HTR-8/SVneo (cell line): ENCODE measurements at places on chromosomes 5 and 9.

GRCh38 chr9:37575511-37575914, 667 bp downstream of the FBXO10 start:
- no peak for DNase-seq

DNA sequence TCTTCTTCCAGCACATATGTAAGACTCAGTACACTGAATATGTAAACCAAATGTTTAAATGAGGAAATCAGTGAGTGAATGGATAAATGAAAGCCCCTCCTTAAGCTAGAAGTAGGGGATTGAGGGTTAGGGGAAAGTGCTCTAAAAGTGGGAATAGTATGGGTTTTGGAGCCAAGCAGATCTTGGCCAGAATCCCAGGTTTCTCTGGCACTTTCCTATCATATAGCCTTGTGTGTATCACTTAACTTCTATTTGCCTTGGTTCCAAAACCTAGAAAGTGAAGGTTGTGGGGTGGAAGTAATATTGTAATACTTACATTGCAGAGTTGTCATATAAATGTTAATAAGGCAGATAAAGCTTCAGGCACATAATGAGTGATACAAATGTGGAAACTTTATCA, 45.0 kb upstream of the SV2C start:
- no peak for DNase-seq

DNA sequence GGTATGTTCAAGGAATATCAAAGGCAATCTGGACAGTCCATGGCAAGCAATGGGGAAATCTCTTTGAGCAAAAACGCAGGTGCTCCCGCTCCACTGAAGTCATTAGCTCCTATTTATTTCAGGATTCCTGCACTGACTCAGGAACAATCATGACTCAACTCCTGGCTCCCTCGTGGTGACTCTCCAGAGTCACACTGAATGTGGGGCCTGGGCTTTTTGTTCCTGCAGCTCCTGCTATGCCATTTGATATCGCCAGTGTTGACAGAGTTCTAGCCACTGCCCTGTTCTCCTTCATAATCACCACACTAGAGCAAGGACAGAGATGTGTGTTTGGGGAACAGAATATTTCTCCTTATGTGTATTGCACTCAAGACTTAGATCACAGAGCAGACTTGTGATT, 187.2 kb upstream of the ZNF462 start:
- no peak for DNase-seq

DNA sequence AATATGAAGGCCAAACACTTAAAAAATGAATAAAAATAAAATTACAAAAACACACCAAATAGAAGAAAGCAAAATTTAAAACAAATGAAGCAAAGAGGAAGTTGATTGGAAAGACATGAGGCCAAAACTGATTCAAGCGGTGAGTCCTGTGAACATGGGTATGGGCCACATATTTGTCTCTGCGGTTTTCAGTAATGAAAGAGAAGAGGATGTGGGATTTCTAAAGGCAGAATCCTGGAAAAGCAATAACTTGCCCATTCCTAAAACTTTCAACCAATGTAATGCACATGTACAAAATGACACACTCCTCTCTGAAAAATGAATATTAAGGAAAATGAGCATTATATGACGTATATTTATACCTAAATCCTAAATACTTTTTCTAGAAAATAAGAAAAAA, 263.7 kb downstream of the SEMA5A start:
- no peak for DNase-seq

GRCh38 chr9:29214154-29214689, 1640.9 kb upstream of the C9orf72 start:
- DNase-seq = no peak

- peak; percentile 42 for DNase-seq
Observed at GRCh38 chr9:72203205-72203803, 54.1 kb downstream of the GDA start.

DNA sequence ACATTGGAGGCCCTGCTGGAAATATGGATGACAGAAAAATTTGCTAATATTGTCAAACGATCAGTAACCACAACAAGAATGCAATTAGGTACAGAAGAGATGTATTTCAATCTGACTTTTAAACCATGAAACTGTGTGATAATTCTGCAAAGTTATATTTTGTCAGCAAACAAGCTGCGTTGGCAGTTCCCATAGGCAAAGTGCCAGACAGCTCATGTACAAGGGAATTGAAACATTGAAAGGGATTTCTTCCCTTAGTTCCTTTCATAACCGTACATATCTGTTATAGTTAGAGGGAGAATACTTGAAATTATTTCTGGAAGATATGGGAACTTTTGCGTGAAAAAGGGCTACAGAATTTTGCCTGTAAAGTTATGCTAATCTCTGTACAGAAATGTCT, 419.4 kb upstream of the PTGER4 start:
- no peak for DNase-seq

- DNase-seq = no peak
Observed at GRCh38 chr5:32445287-32445758, 783 bp upstream of the ZFR start.

DNA sequence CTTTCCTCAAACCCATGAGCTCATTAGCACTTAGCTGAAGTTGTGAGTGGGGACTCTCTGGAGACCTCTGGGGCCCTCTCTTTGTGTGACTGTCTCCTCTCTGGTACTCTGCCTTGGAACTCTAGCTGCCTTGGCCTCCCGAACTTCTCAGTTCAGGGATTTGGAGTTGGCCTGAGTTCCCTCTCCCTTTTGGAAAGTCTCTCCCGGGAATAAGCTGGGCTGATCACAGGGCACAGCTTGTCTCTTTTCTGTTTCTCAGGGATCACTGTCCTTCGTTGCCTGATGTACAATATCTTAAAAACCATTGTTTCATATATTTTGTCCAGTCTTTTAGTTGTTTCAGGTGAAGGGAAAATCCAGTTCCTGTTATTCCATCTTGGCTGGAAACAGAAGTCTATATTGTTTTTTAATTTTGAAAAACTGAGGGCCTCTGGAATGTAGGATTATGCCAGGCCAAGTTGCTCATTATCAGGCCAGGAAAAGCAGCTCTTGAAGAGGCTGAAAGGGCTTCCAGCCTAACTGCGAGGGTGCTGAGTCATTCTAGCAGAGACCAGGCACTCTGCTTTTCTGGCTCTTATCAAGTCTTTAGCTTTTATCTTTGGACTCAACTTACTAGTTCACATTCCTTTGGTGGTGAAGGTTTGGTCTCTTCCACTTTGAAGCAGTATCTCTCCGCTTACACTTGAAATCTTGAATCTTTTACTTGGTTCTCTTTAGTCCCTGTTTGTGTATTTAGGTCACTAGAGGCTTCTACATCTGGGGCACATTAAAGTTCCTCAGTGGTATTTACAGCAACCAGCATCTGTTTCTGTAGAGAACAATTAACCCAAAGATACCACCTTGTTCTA, 8.4 kb upstream of the RGS3 start:
- no peak for DNase-seq

GRCh38 chr9:128600099-128600498, 47.7 kb downstream of the SPTAN1 start:
- DNase-seq = no peak

GRCh38 chr9:6549106-6549800, 96.3 kb downstream of the GLDC start:
- no peak for DNase-seq

DNA sequence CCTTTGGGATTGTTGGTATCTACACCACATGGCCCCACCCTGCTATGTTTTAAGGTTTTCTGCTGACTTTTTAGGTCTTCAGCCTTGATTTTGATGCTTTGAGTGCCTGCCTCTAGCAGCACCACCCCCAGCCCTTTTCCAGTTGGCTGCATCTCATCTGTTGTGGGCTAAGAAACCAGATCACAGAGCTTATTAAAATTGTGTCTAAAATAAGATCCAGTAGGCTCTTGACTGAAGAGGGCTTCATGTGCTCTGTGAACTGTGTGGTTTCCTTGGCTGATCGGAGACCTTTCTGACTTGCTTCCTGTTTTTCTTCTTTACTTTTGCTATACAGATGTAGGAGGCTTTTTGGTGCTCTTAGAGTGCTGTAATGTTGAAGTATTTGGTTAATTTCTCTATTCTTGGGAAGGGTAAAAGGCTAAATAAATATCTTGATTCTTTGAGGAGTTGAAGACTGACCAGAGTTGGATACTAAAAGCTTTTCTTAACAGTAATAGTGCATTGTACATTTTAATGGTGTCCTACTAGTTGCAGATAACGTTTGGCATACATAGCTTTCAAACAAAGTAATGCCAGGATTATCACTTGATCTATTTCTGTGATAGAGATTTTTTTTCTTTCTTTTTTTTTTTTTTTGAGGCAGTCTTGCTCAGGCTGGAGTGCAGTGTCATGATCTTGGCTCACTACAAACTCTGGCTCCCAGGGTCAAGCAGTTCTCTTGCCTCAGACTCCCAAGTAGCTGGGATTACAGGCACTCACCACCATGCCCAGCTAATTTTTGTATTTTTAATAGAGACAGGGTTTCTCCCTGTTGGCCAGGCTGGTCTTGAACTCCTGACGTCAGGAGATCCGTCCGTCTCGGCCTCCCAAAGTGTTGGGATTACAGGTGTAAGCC, 4.5 kb downstream of the UBE2D2 start:
- DNase-seq = no peak
